ENCODE measurements at places on chromosomes 5 and 9. TPM values are rescaled to one million over a fixed set of nuclear protein-coding genes. Genes with fewer than 3 reads are reported as not detected.

DNA sequence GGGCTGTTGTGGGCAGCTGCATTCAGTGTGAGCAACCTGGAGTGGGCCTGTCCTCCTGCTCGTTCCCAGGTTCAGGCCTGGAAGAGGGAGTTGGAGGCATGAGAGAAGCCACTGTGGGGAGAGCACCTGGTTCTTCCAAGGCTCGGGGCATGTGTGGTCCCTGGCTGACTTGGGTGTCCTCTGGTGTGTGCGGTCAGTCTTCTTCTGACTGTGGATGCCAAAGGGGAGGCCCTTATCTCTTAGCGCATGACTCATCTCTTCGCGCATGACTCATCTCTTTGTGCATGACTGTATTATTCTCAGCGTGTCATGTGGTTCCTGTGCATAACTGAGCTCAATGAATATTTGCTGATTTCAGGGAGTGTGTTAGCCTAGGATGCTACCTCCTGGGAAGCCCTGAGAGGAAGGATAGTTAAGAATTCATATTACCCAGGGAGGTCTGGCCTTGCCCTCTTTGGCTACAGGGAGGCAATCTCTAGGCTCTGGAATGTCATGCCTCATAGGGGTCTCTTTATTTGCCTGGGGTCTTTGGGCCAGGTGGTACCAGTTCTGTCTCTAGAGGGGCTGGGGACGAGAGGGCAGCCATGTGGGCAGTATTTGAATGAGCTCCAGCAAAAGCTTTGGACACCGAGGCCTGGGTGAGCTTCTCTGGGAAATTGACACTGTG is 188.7 kb downstream of the HSPA4 start:
- DNase-seq = peak; percentile 77

- no peak for DNase-seq
Measured at GRCh38 chr9:130837643-130838042, 2.6 kb downstream of the ABL1 start.

DNA sequence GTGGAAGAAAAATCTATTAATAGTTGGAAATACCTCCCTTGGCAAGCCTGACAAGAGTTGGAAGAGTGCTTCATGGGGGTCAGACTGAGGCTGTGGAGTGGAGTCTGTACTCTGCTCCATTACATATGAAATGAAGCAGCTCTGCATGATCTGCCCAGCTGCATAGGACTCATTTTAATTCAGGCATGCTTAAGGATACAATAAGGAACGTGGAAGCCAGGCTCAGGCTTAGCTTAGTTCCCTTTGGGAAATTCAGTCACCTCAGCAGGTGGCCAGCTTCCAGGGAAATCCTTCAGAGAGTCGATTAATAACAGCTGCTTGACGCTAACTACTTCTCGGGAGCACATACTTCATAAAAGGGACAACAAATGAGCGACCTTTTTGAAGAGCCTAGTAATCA is 1672.9 kb upstream of the WWC1 start:
- DNase-seq = no peak

- no peak for DNase-seq
Measured at GRCh38 chr5:6461793-6462650, 13.4 kb downstream of the UBE2QL1 start.

DNA sequence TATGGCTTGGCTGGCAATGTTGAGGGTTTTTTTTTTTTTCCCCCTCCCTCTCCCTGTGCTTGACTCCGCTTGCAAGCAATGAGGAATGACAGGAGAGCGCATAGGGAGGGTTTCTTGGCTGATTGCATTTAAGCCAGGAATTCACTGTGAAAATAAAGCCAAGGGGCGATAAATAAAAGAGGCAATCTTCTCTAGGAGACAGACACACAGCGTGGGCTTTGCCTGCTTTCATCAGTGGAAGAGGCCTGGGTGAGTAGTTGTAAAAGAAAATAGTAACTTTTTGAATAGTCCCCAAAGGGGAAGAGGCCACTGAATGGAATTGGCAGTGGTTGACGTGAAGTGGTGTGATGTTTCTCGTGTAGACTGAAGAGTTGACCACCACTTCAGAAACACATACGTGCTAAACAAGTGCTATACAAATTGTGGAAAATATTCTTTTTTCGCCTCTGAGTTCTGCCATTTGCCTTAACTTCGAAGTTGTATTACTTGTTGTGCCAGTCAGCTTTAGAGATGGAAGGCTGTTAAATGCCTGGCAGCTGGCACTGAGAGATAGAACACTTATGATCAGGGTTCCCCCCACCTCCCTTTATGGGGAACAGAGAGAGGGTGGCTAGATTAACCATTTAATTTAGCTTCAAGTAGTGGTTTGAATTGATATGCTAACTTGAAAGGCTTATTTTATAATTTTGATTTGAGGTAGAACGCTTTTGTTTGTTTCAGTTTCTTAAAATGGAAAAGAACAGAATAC is 3.0 kb downstream of the ZSWIM6 start:
- DNase-seq = no peak

GRCh38 chr5:52887066-52887465 is 99.3 kb downstream of the ITGA1 start:
- DNase-seq = no peak

DNA sequence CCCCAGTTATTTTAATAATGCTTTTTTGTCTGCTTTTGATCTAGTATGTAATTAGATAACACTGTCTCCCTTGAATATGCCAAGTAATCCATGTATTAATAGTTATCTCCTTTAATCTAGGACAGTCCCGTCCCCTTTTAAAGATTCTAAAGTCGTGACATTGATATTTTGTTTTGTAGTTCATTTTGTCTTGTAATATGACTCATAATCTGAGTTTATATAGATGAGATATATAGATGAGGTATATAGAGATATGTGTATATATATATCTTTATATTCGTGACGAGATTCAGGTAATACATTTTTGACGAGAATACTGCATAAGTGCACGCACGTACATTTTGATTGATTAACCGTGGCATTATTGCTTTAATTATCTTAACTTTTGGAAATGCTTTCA is 1.6 kb downstream of the SREK1 start:
- DNase-seq = no peak

- DNase-seq = no peak
Measured at GRCh38 chr9:136951541-136952320, at the start of gene LCN12. LCN12 (plus strand) TSS chr9:136952273; CDS start chr9:136952328, 55 bp downstream.

DNA sequence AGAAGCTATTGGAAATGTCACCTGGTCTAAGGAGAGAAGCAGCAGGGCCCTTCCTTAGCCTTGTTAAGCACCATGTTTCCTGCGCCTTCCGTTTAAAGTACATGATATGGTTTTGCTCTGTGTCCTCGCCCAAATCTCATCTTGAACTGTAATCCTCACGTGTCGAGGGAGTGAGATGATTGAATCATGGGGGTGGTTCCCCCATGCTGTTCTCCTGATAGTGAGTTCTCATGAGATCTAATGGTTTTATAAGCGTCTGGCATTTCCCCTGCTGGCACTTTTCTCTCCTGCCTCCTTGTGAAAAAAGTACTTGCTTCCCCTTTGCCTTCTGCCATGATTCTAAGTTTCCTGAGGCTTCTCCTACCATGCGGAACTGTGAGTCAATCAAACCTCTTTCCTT is 49.7 kb downstream of the PRDM6 start:
- DNase-seq = no peak

- DNase-seq = no peak
Measured at GRCh38 chr5:83857341-83857740, 136.7 kb upstream of the HAPLN1 start.

- no peak for DNase-seq
Measured at GRCh38 chr5:14896131-14896530, 24.6 kb upstream of the ANKH start.

GRCh38 chr5:154962494-154962893 is 21.6 kb downstream of the MRPL22 start:
- no peak for DNase-seq

- no peak for DNase-seq
Measured at GRCh38 chr5:149151717-149152116, 10.4 kb downstream of the ABLIM3 start.

DNA sequence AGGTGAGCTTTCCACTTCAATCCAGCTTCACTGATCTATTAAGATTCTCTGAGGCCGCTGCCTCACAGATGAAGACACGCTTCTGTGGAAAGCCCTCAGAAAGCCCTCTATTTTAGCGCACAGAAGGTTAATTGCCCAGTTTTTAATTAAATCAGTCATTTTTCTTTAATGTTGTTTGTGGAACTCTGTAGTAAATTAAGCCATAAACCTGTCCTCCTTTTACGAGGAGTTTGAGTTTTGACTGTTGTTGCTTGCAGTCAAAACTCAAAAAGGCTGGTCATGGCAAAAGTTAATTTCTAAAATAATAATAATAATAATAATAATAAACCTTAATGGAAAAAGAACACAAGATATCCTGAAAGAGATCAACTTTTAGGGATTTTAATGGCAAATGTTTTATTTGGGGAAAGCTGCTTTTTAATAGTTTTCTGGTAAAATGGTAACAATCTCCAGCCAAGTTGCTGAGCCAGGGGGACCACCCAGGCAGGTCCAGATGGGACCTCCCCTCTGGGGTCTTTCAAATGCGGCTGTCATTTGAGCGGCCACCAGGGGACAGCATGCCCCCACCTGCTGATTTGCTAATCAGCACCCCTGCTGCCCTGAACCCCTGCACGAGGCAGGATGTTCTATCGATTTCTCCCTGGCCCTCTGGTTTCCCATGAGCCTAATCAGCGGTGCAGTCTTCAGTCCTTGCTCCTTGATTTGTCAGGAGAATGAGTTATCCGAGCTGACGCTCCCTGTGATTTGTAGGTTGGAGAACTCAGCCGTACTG is 247.2 kb downstream of the FSTL4 start:
- DNase-seq = no peak

- DNase-seq = no peak
Measured at GRCh38 chr9:26516773-26517343, 375.7 kb downstream of the CAAP1 start.

DNA sequence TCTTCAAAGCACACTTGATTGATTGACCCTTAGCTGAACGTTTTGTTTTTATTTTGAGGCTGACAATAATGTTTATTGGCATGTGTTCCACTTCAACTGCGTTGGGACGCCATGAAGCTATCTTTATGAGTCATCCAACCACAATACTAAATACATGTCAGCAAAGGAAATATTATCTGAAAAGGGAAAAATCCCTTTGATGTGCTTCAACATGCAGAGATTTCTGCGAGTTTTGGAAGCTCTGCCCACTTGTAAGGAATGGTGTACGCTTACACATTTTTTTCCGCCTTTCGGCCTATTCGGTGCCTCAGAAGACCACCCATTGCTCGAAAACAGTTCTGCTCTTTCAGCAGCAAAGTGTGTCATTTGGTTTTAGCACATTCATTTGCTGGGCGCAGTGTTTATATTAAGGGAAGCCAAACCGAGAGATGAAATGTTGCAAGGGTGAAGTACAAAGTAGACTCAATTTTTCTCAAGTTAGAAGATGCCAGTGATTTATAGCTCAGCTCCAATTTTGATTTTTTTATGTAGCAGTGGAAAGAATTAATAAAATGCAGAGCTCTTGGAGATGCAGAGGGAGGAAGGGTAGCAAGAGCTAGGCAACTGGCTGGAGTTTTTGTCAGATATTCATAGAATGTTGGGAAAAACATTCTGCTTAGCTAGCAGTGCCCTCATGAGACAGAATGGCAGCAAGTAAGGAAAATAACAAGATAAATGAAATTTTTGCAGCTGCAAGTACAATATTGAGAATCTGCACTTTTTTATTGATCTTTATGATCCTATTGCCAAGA is 68.9 kb downstream of the PRDM6 start:
- no peak for DNase-seq

DNA sequence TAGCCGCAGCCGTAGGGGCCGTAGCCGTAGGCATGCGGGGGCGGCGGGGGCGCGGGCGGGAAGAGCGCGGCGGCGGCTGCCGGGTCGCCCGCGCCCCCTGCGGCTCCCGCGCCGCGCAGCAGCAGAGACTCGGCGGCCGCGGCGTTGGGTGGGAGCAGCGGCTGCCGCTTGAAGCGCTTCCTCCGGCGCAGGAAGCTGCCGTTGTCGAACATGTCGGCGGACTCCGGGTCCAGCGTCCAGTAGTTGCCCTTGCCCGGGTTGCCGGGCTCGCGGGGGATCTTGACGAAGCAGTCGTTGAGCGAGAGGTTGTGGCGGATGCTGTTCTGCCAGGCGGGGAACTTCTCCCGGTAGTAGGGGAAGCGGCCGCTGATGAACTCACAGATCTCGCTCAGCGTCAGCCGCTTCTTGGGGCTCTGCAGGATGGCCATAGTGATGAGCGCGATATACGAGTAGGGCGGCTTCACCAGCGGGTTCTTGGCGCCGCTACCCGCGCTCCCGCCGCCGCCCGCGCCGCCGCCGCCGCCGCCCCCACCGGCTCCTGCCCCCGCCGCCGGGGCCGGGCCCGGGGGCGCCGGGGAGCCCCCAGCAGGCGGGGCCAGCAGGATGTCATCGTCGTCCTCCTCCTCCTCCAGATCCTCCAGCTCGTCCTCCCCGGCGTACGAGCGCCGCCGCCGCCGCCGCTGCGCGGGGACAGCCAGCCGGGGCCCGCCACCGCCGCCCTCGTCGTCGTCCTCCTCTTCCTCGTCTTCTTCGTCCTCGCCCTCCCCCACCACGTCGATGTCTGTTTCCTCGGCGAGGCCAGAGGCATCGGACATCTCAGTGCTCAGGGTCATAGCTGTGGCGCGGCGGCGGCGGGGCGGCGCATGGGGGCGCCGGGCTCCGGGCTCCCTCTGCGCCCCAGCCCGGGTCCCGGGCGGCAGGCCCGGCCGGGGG is 781 bp downstream of the FOXD1 start:
- peak; percentile 61 for DNase-seq

The TMEM252 gene
- total RNA-seq = not detected

The TYRP1 gene
- not detected for total RNA-seq

The RLN1 gene
- total RNA-seq = 1.0 TPM

The GPX8 gene
- total RNA-seq = not detected

The FBXL7 gene
- total RNA-seq = not detected

The SELENOP gene
- total RNA-seq = 0.53 TPM

The PTPRD gene
- 0.07 TPM for total RNA-seq

The GABRB2 gene
- total RNA-seq = not detected

The ST6GALNAC6 gene
- total RNA-seq = 93.5 TPM

The GRM6 gene
- not detected for total RNA-seq
